ENCODE measurements at places on chromosomes 12 and 14.

GRCh38 chr14:76697246-76697905 lies 63.9 kb upstream of the VASH1 start:
- peak; percentile 35 for DNase-seq

- no peak for DNase-seq
Measured at GRCh38 chr12:131117438-131118245, 163.9 kb downstream of the ADGRD1 start.

DNA sequence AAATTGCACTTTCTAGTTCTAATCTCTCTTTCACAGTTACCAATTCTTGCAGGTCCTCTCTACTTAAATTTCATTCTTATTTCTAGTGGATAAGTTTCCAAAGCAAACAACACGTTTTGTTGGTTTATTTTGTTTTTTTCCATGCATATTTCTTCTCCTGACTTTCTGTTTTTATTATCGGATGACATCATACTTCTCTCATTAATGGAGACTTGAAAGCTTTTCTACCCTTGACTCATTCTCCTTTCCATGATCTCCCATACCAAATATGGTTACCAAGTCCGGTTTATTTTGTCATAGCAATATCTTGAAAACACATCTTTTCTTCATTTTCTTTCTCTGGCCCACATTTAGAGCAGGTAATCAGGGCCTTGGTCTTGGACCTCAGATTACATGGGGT lies 796.5 kb downstream of the GALC start:
- DNase-seq, result no peak

DNA sequence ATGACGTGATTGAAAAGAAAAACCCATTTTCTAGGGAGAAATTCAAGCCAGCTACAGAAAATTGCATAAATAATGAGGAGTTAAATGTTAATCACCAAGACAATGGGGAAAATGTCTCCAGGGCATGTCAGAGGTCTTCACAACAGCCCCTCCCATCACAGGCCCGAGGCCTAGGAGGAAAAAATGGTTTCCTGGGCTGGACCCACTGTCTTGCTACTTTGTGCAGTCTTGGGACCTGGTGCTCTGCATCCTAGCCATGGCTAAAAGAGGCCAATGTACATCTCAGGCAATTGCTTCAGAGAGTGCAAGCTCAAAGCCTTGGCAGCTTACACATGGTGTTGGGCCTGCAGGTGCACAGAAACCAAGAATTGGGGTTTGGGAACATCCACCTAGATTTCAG lies 65.3 kb downstream of the TUNAR start:
- no peak for DNase-seq

DNA sequence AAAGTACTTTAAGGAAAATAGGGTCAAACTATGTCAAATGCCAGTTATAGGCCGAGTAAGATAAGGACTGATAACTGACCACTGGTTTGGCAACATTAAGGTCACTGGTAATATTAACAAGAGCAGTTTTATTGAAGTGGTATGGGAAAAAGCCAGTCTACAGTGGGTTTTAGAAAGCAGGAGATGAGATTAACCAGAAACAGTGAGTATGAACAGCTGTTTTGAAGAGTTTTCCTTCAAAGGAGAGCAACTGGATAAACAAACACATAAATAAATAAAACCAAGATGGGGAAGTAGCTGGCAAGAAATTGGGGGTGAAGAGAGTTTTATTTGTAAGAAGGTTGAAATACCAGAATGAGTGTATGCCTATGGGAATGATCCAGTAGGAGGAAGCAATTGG lies 30.3 kb downstream of the KITLG start:
- no peak for DNase-seq

DNA sequence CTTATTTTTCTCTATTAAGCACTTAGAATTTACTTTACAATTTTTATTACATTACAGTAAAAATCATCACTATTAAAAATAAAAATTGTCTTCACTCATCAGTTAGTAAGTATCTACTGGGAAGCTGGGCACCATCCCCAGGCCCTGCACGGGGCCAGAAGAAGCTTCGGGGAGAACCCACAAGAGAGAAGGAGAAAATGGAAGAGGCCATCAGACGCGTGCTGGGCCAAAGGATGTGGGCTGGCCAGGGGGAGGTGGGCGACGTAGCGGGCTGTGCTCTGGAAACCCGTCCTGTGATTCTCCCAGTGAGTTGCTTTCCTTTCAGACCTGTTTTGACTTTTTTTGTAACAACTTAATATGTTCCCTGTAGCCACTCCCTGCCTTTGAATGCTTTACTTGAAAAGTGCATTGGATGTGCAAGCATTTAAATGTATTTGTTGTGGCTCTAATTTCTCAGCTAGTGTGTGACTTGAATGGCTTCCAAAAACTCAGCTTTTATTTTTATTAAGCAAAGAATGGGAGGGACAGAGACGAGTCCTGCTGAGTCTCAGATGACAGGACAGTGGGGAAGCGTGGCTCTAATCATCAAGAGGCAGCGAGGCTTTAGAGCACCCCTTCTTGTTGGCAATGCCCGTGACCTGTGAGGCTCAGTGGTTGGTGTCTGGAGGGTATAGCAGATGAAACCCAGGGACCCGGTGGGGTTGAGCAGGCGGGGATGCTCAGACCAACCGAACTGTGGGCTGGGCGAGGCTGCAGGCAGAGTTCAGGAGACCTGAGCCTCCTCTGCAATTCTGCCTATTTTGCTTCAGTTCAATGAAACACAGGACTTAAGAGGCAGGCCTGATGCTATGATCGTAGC lies 38.8 kb downstream of the SYNE3 start:
- no peak for DNase-seq

DNA sequence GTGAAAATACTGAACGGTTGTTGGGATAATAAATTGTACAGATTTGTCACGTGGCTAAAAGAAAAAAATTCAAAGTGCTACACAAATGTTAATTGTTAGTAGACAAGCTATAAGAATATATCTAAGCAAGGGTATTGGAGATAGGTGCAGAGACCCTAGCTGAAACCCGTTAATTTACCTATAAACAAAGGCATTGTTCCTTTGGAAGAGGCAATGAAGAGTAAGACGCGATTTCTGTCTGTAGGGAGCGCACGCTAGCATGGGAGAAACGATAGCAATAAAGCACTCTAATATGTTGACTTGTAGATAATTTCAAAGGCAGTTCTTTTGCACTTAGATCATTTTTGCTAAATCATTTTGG lies 565 bp downstream of the CCDC77 start:
- DNase-seq, result no peak

DNA sequence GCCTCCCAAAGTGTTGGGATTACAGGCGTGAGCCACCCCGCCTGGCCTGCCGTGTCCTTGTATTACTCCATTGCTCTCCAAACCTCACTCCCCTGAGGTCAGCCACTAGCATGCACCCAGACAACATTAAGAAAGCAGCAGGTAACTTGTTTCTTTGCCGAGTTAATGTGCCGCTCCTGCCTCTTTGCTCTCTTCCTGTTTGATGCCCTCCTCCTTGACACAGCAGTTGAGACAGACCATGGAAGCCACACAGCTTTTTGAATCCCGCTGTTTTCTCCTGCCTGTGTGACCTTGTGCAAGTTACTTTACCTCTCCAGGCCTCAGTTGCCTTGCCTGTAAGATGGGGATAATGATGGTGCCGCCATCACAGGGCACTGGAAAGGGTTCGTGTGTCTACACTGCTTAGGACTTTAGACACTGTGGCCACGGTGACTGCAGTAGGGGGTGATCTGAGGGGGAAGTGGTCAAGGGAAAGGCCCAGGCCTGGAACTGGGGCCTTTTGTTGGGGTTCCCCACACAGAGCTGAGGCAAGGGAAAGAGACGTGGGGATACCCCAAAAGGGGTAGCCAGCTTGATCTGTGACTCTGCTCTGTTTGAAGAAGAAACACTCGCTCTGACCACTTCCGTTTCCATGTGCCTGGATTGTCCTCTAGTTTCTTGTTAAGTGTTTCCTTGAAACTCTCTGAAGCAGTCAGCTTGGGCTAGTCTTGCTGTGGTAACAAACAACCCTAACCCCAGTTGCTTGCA lies 69.3 kb downstream of the RIN3 start:
- DNase-seq, result no peak

GRCh38 chr12:46152456-46152855 lies 116.4 kb downstream of the SLC38A1 start:
- no peak for DNase-seq

DNA sequence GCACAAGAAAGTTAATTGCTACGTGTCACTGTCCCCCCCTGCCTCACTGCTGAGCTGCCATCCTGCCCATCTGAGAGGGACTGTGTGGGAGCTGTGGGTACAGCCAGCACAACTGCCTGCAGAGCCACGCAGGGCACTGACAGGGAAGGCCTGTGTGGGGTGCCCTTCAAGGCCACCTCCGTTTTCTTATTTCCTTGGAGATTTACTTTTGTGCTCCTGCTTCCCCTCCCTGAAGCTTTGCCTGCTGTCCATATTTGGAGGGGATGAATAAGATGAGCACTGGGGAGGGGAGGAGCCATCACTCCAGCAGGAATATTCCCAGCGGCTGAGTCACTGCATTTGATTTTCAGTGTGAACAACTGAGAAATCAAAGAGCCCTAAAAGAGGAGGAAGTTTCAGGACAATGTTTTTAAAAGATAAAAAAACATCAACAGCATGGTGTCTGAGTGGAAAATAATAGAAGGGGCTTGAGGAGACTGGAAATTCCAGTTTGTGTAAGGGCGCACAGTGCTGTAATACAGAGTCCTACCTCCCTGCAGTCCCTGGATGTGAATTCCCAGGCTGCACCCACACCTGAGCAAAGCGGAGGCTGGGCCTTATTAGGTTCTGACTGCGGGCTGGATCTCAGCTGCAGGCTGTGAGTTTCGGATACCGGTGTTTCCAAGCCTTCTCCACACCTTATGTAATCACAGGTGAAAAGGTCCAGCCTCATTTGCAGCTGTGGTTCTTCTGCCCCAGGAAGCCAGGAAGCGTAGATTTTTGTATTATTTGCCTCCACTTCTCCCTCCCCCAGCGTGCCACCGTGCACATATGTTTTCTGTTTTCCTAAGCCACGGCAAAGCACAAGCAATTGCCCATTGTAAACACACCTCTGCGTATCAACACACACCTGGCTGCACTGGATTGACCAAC lies 192.6 kb upstream of the BCL2L14 start:
- no peak for DNase-seq

DNA sequence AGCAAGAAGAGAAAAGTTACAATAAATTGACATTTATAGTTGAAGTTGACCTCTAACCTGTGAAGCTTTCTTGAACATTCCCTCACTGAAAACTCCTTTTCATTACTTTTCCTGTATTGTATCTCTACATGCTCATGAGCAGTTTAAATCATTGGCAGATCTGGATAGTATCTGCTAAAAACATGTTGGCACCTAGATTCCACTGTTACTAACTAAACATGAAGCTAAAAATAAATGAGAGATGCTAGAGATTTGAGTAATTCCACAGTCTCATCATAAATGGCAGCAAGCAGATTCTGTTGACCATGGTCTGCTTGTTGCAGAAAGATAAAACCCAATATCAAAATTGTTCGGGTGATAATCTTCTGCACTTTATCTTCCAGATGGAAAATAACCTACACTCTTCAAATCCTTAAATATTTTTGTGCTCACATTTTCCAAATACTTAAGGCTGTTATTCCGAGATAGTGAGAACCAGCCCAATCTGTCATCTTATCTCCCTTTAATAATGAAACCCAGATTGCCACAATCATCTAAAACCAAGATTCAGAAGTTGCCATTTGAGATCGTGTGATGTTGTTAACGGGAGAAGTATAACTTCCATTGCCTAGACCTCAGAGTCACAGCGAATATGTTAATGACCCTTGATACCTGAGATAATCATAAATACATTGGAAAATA lies 171.0 kb upstream of the DAAM1 start:
- no peak for DNase-seq

DNA sequence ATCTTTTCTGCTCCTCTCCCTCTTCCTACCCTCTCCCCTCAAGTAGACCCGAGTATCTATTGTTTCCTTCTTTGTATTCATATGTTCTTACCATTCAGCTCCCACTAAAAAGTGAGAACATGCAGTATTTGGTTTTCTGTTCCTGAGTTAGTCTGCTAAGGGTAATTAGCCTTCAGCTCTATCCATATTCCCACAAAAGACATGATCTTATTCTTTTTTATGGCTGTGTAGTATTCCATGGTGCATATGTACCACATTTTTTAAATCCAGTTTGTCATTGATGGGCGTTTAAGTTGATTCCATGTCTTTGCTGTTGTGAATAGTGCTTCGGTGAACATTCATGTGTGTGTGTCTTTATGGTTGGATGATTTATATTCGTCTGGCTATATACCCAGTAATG lies 32.2 kb downstream of the CRADD start:
- no peak for DNase-seq

DNA sequence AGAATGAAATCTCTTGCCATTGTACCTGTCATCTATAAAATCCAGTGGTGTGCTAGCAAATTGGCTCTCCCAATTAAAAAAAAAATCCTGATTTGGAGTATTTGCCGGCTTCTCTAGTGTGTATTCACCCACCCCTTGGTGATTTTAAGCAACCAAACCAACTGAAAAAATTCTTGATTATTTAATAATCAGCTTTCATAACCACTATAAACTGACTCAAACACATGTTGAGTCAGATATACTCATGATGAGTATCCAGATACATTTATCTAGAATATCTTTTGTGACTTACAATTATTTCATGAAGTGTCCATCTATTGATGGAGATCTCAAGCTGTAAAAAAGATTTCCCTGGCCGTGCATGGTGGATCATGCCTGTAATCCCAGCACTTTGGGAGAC lies 205.4 kb downstream of the RASSF9 start:
- DNase-seq, result no peak
